Caco-2 (cell line): ENCODE measurements at places on chromosomes 3 and 15.

- peak; percentile 38 for DNase-seq
Measured at GRCh38 chr3:89098964-89099585, 8.3 kb upstream of the EPHA3 start.

DNA sequence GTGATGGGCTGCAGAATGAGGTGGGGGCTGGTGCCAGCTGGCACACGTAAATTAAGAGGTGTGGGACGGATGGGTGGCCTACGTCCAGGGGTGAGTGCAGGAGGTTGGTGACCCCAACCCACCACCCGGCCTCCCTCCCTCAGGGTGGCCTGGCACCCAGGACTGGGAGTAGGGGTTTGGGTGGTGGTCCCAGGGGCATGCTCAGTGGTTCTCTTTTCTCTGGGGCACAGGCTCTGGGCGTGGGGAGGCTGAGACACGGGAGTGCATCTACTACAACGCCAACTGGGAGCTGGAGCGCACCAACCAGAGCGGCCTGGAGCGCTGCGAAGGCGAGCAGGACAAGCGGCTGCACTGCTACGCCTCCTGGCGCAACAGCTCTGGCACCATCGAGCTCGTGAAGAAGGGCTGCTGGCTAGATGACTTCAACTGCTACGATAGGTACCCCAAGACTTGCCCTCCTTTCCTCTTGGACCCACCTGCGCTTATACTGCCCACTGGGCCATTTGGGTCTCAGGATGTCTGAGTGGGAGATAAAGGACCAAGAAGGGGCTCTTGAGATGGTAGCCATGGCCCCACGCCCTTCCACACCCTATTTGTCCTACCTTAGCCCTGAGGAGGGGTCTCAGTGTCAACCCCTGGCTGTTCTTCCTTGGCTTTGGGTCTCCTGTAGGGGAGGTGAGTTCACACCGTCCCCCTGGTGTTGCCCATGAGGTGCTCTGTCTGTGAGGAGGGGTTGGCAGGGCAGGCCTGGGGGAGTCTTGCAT, 18.9 kb upstream of the EXOG start:
- no peak for DNase-seq

DNA sequence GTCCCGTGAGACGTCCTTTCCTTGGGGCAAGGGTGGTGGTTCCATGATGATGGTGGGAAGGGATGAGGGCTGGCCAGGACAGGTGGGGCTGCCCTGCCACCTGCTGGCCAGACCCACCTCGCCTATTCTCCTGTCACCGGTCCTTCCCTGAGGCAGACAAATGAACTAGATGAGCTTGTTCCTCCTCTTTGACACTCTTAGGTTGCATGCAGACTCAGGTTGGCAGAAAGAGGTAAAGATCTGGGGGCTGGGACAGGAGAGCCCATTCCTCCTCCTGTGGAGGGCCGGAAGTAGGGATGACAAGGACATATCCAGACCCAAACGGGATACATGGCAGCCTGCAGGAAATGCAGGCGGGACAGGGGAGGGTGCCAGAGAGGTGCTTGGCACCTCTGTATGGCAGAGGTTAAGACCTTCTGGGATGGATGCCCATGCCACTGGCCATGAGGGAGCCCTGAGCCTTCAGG, 38.6 kb downstream of the ACSBG1 start:
- no peak for DNase-seq

DNA sequence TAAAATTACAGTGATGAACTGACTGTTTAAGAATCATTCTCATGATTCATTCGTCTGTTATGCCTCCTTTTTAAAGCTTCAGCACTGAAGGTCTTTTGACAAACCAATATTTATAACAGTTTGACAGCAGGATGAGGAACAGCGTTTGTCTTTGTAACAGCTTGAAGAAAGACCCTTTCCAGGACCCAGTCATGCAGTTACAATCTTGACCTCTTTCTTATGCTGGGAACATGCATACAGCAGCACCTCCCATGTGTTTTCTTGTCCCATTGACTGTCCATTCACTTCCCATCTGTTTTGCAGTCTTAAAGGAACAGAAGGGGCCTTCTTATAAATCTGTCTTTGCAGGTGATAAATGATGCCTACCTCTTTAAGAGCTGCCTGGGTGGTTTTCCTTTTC, 87.2 kb downstream of the OPA1 start:
- DNase-seq = no peak

DNA sequence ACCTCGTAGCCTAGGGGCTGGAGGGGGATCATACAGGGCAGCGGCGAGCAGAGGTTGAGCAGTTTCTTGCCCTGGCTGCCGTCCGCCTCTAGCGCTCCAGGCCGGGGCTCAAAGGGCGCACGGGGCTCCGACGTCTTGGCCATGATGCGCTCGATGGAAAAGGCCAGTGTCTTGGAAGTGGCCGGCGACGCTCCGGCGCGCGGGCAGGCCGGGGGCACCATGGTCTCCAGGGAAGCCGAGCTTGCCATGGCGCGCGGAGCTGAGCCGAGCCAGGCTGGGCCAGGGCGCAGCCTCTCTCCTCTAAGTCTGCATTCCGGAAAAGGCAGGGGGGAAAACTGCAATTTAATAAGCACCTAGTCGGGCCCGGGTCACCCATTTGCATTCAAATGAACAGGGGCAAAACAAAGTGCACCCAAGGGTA, 719 bp downstream of the FEZF2 start:
- DNase-seq = no peak
